ENCODE measurements at places on chromosomes 2 and 18.

DNA sequence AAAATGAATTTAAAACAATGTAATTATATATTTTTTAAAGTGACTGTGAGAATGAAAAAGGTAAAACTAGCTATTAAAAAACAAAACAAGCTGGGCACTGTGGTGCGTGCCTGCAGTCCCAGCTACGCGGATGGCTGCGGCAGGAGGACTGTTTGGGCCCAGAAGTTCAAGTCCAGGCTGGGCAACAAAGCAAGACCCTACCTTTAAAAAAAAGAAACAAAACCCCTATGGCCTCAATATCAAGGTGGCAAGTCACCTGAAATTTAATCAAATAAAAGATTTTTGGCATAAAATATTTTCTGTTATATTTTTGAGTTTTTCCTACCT, 46.9 kb upstream of the STRN start:
- no peak for DNase-seq

- no peak for DNase-seq
Observed at GRCh38 chr2:177355874-177356273, 36.7 kb upstream of the AGPS start.

DNA sequence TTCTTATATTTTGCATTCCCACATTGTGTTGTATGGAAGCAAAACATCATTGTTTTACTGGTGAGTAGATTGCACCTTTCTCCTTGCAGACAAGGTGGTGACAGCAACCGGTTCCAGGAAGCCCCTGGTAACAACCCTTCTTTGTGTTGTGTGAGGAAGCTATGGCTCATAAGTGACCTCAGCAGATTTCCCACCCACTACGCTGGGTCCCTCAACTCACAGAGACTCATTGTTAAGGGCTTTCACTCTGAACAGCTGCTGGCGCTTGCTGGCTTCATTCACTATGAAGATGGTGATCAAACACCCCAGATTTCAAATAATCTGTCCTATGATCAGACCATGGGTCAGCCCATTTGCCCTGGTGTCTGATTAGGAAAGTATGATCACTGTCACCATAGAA, 53.4 kb downstream of the WIPF1 start:
- DNase-seq = no peak

- DNase-seq = peak; percentile 3
Observed at GRCh38 chr2:96264656-96265348, 995 bp downstream of the TMEM127 start.

Measured in GF-D8 (cell line).